GF-D8 (cell line): ENCODE measurements at places on chromosomes 6 and 20.

- DNase-seq = no peak
Observed at GRCh38 chr6:13554929-13555333, 19.5 kb upstream of the SIRT5 start.

- DNase-seq = no peak
Observed at GRCh38 chr20:12564979-12565378, 443.8 kb upstream of the SPTLC3 start.

DNA sequence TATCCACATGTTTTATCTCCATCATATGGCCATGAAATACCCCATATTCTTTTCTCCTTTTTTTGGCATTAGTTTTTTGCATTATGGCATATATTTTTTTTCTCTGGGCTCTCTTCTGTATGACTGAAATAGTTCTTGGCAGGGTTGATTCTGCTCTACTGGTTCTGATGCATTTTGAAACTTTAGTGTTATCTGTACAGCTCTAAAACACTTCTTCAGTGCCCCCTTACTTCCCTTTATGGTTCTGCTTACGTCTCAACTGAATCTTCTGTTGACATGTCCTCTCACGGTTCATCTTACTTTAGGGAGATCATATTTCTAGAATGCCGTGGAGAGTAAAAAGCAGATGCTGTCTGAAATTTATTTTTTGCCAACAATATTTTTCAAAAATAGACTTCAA is 23.2 kb upstream of the TXNDC5 start:
- DNase-seq = peak; percentile 14

DNA sequence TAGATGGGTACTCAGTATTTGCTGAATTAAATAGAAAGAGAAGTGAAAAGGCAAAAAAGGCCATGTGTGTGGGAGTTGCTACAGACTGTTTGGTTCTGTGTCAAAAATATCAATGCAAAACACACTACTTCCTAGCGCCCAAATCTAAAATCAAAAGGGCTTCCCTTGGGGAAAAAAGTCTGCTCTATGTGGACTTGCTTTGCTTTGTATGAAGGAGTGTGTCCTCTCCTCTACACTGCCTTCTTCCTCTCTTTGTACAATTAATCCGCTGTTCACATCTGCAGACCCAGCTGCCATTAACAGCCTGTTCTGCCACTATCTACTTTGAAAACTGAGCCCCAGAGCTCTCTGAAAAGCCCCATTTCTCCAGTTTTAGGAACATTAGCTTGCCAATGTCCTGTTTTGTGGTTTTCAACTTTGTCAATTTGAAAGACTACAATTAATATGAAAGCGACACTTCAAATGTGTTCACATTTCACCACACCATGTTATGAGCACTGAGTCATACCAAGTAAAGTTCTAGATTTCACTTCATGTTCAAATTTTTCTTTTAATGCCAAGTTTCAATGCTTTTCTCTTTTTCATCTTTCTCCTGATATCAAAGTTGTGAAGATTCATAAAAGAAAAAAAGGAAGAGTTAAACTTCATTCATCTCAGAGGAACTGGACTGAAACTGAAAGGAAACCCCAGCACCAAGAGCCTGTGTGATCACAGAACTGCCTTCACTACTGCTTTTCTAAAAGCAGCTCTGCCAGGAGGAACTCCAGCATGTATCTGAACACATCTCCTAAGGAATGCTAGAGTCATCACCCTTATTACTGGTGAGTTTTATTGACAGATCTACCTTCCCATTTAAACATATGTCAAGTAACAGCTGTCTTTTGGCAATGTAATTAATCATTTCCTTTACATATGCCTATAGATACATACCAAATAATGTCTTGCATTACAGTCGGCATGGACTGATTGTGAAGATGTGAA is 102.6 kb downstream of the KIF13A start:
- DNase-seq = peak; percentile 38

- no peak for DNase-seq
Observed at GRCh38 chr6:29011276-29011734, 6.2 kb upstream of the ZNF311 start.
